ENCODE measurements at places on chromosomes 4 and X.

DNA sequence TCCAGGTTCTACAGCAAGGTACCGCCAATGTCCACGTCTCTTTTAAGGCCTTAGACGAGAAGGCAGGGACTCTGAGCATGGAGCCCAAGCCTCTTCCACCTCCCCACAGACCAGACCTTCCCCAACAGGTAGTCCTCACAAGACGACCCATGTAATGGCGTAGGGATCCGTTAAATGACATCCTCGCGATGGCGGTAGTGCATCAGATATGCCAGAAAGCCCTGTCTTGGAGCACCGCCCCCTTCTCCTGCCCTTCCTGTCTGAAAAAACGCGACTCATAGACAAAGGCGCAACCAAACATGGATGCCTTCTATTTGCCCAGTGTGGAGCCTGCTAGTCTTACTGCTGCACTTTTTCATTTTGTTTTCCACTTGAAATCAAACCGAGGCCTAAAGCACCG lies 185.4 kb downstream of the OR13H1 start:
- DNase-seq = peak; percentile 93

GRCh38 chr4:23851464-23851863 lies 38.4 kb downstream of the PPARGC1A start:
- no peak for DNase-seq

DNA sequence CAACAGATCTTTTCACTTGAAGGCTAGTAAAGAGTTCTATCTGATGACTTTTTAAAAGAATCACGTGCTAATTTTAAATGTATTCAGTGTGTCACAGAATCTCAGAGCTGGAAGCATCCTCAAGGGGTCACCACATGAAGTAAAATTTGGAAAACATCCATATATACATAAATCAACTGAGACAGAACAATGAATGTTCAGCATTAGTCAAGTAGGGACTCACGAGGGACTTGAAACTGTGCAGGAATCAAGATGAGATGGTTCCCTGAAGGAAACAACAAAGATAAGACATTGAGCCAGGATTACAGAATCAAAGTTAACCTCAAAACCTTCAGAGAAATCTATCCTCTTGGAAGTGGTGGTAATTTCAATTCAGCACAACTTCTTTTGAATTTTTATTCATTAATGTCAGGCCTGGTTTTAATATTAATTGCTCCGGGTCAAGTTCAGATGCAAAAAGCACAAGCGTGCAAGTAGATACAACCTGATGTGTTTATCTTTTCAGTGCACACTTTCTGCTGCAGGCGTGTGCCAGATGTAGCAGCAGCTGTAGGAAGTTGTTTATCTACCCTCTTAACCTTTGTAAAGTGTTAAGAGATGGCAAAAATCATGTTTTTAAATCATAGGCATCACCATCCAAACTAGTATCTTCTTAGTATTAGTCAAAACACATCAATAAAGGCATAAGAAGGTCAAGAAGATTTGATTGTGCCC lies 87.7 kb upstream of the SRD5A3 start:
- peak; percentile 62 for DNase-seq

- DNase-seq = peak; percentile 78
Measured at GRCh38 chr4:10032625-10033024, 11.3 kb upstream of the SLC2A9 start.

DNA sequence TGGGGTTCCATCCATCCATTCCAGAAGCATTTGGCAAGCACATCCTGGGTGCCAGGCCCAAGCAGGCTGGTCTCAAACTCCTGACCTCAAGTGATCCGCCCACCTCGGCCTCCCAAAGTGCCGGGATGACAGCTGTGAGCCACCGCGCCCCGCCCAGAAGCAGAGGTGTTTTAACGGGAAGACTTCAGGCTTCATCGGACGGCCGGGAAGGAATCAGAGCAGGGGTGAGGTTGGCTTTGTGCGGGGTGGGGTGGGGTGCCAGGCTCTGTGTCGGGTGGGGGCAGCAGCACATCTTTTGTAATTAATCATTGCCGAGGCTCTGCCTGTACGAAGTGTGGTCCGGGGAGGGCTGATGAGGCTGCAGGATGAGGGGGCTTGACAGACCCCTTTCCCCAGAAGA lies 5.1 kb upstream of the SLC25A6 start:
- DNase-seq = no peak

GRCh38 chrX:147646949-147647723 lies 264.6 kb upstream of the FMR1 start:
- no peak for DNase-seq

- DNase-seq = no peak
Measured at GRCh38 chr4:106036848-106037247, 141.6 kb downstream of the NPNT start.

GRCh38 chr4:184807797-184808712 lies 17.7 kb downstream of the ACSL1 start:
- no peak for DNase-seq

GRCh38 chr4:155468282-155468681 lies 91.5 kb upstream of the MAP9 start:
- no peak for DNase-seq

GRCh38 chrX:67619253-67619652 lies 75.4 kb downstream of the AR start:
- no peak for DNase-seq

DNA sequence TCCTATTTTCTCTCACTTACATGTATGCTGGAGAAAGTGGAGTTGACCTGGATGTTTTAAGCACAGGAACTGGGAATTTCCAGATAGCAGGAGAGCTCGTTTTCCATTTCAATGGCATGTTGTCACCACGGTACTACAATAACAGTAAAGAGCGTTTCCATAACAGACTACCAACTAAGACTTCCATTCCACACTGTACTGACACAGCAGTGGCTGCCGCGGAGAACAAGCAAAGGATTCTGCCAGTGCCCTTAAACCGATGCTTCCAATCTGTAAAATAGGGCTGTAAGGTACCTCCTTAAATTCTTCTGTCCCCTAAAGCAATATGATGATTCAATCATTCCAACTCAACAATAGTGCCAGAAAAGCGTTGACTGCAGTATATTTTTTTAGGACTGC lies 143.9 kb downstream of the KLHL13 start:
- DNase-seq = no peak

DNA sequence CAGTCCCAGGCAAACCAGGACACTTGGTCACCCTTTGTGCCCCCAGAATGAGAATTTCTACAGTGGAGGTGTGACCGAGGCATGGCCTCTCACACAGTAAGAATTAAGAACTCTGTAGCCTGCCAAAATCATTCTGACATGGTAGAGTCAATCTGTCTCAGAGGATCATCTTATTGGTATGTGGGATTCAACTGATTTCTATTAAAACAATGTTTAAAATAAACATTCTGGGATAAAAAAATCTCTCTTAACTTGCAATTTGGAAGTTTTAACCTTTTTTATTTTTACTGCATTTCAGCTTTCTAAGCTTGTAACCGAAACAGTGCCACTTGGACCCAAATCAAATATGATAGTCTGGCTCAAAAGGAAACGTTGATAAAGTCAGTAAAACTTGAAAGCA lies 165.4 kb upstream of the LDB2 start:
- DNase-seq = no peak

DNA sequence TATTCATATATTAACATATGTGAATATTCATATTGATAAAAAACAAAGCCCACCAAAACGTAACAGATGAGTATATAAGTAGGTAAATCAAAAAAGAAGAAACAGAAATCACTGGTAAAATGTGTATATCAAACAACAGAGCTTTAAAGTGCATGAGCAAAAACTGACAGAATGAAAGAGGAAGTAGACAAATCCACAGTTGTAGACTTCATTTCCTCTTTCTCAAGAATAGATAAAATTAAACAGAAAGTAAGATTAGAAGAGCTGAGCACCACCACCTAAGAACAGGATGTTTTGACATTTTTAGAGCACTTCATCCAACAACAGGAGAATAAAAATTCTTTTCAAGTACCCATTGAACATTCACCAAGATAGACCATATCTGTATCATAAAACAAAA lies 64.6 kb downstream of the CNKSR2 start:
- DNase-seq = peak; percentile 68

GRCh38 chr4:114728426-114728825 lies 129.8 kb downstream of the UGT8 start:
- DNase-seq = no peak

- DNase-seq = no peak
Measured at GRCh38 chrX:12138361-12139313, at the start of gene FRMPD4. Gene FRMPD4, plus strand, starts transcription at chrX:12138473. Its CDS starts 499 bp downstream, at chrX:12138972.

DNA sequence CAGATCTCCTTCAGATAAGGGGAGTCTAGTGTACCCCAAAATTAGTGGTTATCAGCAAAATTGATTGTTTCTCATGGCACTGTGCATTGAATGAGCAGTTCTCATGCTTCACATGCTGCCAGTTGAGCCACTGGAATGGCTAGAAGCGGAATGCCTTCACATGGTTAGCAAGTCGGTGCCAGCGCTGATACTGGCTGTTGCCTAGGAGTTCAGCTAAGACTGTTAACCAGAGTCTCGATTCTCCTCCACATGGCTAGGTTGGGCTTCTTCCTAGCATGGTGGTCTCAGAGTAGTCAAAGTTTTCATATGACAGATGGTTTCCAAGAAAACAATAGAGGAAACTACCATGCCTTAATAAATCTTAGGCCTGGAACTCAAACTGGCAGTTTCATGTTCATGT lies 12.2 kb downstream of the ANTXR2 start:
- no peak for DNase-seq

- DNase-seq = peak; percentile 90
Measured at GRCh38 chr4:83252782-83253405, 31.7 kb downstream of the COQ2 start.

- DNase-seq = peak; percentile 10
Measured at GRCh38 chr4:125836597-125837195, 521.9 kb downstream of the FAT4 start.

- peak; percentile 53 for DNase-seq
Measured at GRCh38 chr4:159018062-159018629, 84.7 kb upstream of the RAPGEF2 start.

DNA sequence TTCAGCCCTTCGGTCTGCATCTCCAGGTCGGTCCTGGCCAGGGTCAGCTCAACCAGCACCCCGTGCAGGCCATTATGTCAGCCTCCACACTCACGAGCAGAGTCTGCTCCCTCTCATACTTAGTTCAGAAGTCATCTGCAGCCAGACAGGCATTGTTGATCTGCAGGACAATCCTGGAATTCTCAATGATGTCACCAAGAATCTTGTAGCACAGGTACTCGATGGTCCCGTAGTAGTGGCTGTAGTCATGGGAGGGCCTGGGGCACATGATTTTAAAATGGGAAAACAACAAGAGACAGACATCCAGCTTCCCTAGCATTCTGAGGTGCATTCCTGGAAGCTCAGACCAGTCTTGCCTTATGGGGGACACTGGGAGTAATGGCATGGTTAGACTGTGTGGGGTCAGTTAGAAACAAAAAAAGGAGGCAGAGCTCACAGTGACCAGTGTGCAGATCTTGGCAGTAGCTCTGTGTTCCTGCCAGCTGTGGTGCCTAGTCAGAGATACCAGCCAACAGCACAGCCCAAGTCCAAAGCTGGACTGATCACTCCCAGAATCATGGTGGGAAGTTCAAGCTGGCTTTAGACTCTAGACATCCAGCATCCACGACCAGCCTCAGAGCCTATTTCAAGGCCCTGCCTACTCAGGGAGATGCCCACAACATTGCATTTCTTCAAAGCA lies 31.9 kb downstream of the LRIT3 start:
- no peak for DNase-seq

GRCh38 chrX:136076942-136077341 lies 70.4 kb upstream of the FHL1 start:
- peak; percentile 19 for DNase-seq

GRCh38 chr4:114598191-114599121 lies at the start of gene UGT8:
Gene UGT8, plus strand, starts transcription at chr4:114598807. Its CDS starts 24,074 bp downstream, at chr4:114622881.
- peak; percentile 68 for DNase-seq

- no peak for DNase-seq
Measured at GRCh38 chrX:153886915-153887314, 942 bp upstream of the L1CAM start.

GRCh38 chr4:36054694-36055422 lies 189.5 kb downstream of the ARAP2 start:
- DNase-seq = no peak

DNA sequence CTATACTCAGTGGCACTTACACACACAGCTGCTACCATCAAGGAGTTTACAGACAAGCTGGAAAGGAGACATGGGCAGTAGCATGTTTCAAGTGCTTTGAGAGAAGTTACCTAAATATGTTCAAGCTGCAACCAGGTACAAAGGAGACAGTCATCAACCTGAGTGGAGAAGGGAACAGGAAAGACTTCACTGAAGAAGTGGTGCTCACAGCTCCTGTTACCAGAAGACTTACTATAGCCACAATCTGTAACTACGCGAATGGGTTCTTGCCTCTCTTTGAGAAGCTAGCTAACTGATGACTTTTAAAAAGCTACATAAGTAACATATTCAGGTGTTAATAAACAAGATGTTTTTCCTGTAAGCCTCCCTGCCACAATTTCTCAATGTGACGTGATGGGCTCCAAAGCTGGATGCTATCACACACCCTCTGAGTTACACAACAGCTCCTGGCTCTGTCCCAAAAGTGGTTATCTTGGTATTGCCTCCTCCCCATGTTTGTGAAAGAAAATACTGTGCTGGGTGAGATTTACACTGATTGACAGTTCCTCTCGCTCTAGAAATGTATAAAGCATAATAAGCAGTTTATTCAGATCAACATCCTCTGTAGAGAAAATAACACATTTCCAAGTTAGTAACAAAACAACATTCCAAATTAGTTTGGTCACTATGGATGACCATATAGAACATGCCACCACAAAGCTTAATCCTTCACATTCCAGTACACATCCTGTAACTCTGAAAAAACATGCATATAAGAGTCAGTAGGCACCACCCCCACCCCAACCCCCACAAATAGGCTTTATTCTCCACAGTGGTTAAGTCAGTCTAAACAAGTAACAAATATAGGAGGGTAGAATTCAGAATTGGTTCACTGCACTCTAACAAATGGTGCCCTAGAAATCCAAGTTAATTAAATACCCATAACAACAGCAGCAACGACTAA lies 81.8 kb downstream of the FRYL start:
- DNase-seq = peak; percentile 76

DNA sequence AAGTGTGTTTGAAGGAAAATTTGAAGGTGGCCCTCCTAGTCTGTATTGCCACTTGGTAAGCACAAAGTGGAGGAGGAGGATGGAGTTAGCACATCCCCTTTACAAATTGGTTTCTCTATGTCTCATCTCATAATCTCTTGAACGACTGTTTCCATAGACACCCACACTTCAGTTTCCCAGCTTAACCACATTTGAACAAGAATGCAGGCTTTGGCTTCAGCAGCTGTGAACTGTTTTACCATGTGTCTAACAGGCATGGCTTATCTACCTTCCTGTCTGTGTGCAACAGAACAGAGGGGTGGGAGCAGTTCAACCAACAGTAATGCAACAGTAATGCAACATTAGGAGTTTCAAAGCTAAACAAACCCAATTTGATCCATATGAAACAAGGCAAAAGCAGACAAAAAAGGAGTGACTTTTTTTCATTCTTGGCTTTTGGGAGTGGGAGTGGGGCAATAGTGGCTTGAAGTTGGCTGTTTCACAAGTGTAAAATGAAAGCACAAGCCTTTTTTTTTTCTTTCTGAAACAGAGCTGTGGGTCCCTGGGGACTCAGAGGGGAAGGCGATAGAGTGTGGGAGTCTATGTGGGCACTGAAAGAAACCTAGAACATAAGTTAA lies 108.0 kb downstream of the ITM2A start:
- peak; percentile 66 for DNase-seq
